ENCODE measurements at places on chromosomes 1 and 21.
A peak's percentile ranks its signal among the peaks of the same experiment; 100 is the strongest.

- no peak for DNase-seq
Measured at GRCh38 chr1:104671684-104672353, 922.1 kb downstream of the AMY1C start.

- no peak for DNase-seq
Measured at GRCh38 chr21:45747233-45747766, 103.8 kb downstream of the PCBP3 start.

DNA sequence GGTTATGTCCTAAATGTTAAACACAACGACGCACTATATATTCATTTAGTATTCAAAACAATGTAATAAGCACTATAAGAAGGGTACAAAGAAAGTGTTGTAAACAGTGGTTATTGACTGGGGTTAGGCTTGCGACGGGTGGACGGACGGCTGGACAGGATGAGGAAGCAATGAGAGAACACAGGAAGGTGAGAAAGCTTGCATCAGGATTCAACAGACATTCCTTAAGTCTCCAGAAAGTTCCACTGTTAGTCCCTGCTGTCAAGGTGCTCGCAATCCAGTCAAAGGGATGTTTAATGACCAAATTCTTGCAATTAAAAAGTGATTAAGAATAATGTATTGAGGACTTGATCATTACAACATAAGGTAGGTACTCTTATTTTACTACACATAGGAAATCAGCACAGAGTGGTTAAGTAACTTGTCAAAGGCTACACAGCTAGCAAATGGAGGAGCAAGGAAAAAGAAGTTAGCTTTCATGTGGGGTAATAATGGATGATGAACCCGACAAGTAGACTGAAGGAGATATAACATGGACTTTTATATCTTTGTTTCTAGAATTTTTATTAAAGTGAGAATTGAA is 994 bp upstream of the ACBD6 start:
- DNase-seq: no peak

- no peak for DNase-seq
Measured at GRCh38 chr1:160095382-160096105, 2.9 kb downstream of the IGSF8 start.

GRCh38 chr1:200260597-200261335 is 149.1 kb downstream of the ZNF281 start:
- no peak for DNase-seq

- peak; percentile 64 for DNase-seq
Measured at GRCh38 chr1:8259498-8260290, 58.2 kb upstream of the SLC45A1 start.

- DNase-seq: no peak
Measured at GRCh38 chr1:165581926-165582325, 38.1 kb downstream of the LRRC52 start.

DNA sequence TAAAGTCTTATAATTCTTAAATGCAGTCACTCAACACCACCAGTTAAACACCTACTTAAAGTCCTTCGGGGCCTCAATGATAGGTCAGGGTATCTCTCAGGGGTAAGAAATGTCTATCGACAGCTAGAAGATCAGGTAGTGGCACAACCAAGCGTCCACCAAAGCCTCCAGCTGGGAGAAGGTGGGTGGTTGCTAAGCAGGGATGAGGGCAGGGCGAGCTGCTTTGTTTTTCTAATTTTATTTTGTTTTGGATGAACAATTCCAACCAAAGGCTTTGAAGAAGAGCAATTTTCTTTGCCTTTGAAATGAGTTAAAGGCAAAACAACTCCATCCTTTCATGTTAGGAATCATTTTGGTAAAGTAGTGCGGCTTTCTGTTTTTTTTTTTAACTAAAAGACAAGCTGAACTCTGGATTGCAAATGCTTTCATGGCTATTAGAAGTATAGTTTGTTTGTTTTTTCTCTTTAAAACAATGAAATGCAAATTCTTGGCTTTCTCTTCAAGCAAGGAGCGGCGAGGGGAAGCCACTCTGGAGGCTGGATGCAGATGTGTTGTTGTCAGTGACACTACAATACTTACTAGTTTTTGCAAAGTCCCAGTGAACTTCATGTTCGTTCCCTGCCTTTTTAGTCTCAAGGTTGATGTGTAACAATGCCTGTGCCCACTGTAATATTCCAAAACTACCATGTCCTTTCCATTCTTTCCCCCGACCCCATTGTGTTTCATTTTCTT is 106.0 kb downstream of the MRPS6 start:
- DNase-seq: no peak

DNA sequence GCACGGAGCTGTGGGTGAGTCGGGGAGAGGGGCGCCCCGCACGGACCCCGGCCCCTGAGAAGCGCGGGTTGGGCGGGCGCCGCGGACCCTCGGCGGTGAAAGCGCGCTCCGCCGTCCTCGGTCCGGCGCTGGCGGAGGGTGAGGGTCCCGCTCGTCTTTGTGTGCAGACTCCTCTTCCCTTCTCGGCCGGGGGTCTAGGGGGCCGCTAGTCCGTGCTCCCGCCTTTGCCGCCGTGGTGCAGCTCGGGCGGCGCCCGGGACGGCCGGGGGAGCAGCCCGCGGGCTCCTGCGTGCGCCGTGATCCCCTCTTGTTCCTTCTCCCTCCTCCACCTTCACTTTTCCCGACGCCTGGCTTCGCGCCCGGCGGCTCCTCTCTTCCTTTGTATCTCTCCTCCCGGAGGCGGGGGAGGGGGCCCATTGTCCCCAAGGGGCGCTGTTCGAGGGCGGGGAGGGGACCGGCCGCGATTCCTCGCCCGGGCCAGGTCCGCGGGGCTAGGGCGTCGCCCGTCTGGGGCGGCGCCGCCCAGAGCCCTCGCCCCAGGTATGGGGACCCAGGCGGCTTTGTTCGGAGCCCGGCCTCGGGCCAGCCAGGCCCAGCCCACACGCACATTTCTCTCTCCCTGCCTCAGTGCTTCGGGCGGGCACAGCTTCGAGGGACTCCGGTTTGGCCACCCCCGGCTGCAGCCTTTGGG is 519 bp downstream of the FNBP1L start:
- DNase-seq: no peak

DNA sequence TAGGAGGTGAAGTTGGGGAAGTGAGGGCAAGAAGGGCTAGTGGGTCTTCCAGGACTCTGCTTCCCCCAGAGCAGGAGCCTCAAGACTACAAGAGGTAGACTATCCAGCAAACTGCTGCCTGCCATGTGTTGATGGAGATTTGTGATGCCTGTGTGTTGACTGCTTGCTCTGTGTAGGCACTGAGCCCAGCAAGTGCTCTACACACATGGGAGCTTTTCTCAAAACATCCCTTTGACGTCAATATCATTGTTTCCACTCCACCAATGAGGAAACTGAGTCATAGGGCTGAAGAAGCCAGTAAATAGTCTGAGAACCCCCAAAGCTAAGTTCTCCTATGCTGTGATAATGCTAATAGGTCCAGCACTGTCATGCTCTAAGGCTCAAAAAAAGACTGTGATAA is 207.2 kb upstream of the NFIA start:
- DNase-seq: peak; percentile 35

- no peak for DNase-seq
Measured at GRCh38 chr1:26418865-26419349, 8.3 kb downstream of the LIN28A start.

- DNase-seq: no peak
Measured at GRCh38 chr1:235424092-235424491, 56.9 kb downstream of the TBCE start.

- no peak for DNase-seq
Measured at GRCh38 chr1:95002540-95003432, 70.0 kb downstream of the ALG14 start.

- DNase-seq: no peak
Measured at GRCh38 chr1:66919063-66919462, 5.6 kb downstream of the DNAI4 start.

DNA sequence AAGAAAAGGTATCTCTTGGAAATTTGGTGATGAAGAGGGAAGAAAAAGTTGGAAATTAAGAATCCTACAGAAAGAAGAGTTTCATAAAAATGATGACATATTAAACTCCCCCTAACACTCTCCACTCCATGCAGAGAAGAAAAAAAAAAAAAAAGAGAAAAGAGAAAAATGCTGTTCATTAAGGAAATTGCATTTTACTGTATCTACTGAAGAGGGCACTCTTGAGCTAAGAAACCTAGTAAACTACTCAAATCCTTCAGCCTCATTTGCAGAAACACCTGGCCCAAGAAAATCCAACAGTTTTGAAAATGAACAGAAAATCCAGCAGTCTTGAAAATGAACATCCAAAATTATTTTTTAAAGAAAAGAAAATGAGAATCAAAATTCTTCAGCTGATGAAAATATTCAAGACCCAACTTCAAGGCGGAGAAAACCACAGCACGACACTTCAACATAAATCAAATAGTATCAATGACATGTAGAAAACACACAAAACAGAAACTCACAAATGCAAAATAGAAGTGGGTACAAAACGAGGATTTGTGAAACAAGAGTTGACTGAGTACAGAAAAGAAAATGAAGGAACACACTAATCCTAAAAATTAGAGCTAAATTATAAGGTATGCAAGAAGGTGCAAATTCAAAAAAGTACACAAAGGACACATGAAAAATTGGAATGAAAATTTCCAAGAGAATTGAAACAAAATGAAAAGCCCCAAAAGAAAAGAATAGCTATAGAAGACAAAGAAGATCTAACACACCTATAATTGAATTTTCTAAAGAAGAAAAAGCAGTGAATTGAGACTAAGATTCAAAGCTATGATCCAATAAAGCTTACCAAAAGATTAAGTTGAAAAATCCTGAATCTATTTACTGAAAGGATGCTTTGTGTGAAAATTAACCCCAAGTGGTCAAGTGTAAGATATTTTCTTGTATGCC is 73.2 kb upstream of the DNAJC6 start:
- peak; percentile 47 for DNase-seq

DNA sequence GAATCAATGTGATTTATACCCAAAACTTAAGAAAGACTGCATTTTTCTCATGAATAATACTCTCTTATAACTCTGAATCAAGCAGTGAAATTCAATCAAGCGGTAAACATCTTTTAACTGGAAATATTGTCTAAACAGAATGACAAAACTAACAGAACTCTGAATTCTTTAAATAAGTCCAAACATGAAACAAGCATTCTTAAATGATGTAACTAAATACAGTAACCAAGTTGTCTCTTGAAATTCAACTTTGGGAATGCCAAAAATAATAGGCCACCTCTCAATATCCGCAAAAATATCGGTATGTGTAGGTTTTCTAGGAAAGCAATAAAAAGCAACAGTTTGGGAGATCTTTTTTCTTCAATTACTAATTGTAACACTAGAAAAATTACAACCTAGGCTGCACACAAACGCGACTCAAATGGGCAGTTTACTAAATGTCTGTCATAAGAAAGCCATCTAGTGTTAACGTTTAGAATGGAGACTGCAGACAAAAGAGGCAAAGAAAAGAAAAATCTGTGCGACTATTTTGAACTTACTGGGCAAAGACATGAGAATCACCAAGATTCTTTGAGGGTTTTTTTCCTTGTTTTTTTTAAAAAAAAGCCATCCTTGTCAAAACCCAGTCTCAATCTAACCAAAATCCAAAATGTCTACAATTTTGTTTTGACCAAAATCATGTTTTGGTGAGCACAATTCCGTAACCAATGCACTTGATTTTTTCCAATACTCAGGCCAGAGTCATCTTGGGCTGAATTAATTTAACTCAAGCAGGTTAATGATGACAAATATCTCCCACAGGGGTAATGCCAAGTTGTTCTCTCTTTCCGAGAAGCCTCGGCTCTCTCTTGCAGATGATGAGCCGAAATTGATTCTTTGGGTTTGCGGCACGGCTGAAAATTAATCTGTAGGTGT is 1.3 kb downstream of the SIPA1L2 start:
- peak; percentile 64 for DNase-seq

GRCh38 chr1:186899577-186899976 is 70.8 kb downstream of the PLA2G4A start:
- DNase-seq: no peak

- peak; percentile 13 for DNase-seq
Measured at GRCh38 chr1:172120381-172120780, 279.1 kb downstream of the DNM3 start.

GRCh38 chr1:63966016-63966415 is 192.2 kb downstream of the ROR1 start:
- no peak for DNase-seq

- no peak for DNase-seq
Measured at GRCh38 chr1:23909412-23909811, 3.8 kb downstream of the CNR2 start.

DNA sequence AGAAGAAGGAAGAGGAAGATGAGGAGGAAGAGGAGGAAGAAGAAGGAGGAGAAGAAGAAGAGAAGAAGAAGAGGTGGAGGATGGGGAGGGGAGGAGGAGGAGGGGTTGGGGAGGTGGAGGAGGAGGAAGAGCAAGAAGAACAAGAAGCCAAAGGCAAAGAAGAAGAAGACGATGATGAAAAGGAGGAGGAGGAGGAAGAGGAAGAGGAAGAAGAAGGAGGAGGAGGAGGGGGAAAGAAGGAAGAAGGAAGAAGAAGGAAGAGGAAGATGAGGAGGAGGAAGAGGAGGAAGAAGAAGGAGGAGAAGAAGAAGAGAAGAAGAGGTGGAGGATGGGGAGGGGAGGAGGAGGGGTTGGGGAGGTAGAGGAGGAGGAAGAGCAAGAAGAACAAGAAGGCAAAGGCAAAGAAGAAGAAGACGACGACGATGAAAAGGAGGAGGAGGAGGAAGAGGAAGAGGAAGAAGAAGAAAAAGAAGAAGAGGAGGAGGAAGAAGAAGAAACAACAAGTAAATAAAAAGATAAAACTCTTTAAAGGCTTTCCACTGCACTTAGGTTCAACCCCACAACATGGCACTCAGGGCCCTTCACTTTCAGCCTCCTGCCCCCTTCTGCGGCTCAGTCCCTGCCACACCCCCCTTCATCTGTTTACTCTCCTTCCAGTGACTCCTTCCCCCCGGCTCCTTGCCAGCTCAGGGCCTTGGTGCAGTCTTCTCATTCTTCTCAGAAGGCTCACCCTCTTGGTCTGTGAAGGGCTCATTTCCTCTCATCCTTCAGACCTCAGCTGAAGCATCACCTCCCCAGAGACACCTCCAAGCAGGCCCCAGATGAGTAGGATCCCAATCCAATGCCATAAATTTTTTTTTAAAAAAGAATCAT is 114.0 kb downstream of the KCNN3 start:
- peak; percentile 29 for DNase-seq

DNA sequence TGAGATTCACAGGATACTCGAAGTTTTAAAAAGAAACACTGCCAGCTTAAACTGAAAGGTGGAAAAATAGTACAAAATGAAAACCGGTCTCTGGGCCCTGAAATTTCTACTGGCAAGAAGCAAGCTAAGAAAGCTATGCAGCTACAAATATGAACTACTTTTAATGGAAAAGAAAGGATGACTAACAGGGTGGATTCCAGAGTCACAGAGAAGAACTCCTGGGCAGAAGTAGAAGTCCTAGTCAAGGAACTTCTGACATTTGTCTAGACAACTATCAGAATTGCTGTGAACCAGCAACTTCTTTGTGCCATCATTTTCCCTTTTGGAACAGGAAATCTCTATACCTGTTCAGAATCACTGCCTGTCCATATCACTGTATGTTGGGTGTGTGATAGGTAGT is 38.1 kb downstream of the CD160 start:
- DNase-seq: peak; percentile 24

GRCh38 chr1:147077523-147077922 is 94.7 kb downstream of the PRKAB2 start:
- no peak for DNase-seq

DNA sequence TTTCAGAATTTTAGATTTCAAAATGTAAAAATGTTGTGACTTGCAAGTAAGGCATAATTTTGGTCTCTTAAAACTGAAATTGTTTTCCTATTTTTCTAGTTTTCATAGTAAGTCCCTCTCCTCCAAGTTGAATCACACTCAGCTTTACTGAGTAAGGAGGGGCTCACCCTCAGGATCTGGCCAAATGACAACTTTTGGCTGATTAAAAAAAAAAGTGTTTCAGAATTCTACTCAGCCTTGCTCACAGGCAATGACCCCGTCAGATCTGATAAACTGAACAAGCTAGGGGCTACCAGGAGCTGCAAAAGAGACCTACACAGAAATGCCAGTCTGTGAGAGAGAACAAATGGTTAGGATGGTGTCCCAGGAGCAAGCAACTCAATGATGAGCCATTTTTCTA is 159.8 kb downstream of the PBX1 start:
- peak; percentile 78 for DNase-seq
